ENCODE measurements at places on chromosomes 6 and 20. TPM values are rescaled to one million over a fixed set of nuclear protein-coding genes. Genes with fewer than 3 reads are reported as not detected.
A peak's percentile ranks its signal among the peaks of the same experiment; 100 is the strongest.

The GGTLC1 gene
- polyA plus RNA-seq: 0.16 TPM

The SLC16A10 gene
- 22.4 TPM for polyA plus RNA-seq

The EPB41L1 gene
- 27.5 TPM for polyA plus RNA-seq

The CCR6 gene
- polyA plus RNA-seq: 5.9 TPM

The NFKBIL1 gene
- polyA plus RNA-seq: 23.4 TPM

The LAMA4 gene
- 57.6 TPM for polyA plus RNA-seq

The TRIM40 gene
- 6.6 TPM for polyA plus RNA-seq

The XKR7 gene
- 0.81 TPM for polyA plus RNA-seq

DNA sequence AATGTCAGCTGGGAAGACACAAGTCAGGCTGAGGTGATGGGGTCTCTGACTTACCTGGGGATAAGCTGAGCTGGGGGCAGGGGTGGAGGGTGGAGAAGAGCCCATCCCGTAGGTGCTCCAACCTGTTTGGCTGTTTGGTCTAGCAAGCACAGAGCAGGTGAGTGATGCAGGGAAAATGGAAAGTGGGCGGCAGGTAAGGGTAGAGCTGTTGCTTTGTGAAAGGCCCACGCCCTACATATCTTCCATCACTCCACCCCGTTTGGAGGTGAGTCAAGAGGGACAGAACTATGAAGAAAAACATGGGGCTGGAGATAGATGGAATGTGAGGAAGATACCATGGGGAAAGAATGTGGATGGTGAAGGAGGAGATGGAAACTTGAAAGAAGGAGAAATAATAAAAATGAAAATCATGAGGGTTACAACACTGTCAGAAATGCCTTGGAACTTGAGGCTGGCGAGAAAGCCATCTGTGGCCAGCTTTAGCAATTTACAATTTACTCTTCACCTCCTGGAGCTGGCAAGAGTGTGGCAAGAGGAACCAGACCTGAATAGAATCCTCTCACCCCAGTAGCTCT is 1.3 kb downstream of the LY6G6C start:
- no peaks in the 10 kb centered on the region for H3K27me3 ChIP-seq
- no peak overlapping the region for H3K27ac ChIP-seq
- no peak overlapping the region for H3K4me3 ChIP-seq

DNA sequence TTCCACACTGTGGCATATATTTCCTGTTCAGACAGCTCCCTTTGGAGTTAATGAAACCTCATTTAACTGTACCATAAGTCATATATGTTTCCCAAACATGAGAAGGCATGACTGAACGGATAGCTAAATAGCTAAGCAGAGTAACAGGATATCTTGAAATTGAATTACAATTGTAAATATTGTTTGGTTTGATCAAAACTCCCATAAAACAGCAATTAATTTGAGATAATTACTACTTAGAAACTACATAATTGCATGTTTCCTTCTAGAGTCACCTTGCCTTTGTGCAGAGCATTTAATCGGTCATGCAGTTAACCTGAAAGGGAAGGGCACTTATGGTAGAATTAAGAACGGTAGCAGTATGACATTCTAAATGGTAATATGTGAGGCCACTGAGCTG is 179.0 kb upstream of the MAP3K7 start:
- DNase-seq: no peak
- no peaks in the 10 kb centered on the region for H3K27me3 ChIP-seq
- H3K4me1 ChIP-seq: no peaks in the 10 kb centered on the region
- H3K36me3 ChIP-seq: no peaks in the 10 kb centered on the region
- H3K27ac ChIP-seq: no peak overlapping the region

DNA sequence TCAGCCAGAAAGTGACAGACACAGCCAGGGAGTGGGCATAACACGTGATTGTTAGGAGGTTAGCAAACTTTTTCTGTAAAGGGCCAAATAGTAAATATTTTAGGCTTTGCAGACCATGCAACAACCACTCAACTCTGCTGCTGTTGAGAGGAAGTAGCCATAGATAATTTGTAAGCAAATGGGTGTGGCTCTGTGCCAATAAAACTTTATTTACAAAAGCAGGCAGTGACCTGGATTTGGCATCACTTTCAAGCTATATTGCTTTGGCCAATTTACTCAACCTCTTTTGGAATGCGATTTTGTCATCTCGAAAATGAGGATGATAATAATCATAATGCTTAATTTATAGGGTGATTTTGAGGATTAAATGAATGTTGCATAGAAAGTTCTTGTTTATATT is 152.6 kb downstream of the TSHZ2 start:
- no peak overlapping the region for H3K4me3 ChIP-seq
- H3K4me1 ChIP-seq: no peaks in the 10 kb centered on the region

DNA sequence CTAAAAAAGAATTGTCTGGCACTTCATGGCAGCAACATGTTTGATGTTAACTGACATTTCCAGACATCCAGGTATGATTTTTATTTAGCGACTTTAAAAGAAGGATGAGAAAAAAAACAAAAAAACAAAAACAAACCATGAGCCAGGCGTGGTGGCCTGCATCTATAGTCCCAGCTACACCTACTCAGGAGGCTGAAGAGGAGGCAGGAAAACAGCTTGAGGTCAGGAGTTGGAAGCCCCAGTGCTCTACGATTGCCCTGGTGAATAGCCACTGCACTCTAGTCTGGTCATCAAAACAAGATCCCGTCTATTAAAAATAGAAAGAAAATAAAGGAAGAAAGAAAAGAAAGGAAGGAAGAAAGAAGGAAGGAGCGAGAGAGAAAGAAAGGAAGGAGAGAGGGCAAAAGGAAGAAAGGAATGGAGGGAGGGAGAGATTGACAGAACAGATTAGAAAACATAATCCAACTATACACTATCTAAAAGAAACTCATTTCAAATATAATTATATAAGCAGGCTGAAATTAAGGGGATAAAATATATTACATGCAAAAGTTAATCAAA is 141.6 kb downstream of the TRIM27 start:
- no peaks in the 10 kb centered on the region for H3K36me3 ChIP-seq
- peaks cover 90% of the 10 kb centered on the region for H3K27me3 ChIP-seq
- no peak for DNase-seq
- H3K27ac ChIP-seq: no peak overlapping the region
- H3K4me3 ChIP-seq: no peak overlapping the region

DNA sequence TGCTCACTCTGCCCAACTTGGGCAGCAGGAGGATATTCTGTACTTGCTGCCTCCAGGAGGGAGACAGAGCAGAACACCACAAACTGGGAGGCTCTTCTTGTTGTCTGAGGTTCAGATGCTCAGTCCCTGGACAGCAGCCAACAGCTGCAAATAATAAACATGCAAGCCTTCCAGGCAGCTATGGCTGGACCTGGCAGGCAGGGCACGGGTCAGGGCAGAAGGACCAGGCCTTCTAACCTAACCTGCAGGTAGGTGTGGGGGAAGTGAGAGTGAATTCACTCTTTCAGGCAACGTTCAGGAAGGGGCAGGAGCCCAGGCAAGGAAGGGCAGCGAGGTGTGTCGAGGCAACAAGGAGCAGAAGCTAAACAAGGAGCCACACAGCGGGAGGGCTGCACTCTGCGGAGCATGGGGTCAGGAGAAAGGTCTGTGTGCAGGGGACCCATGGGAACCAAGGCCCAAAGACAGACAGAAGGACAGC is 31.5 kb downstream of the NINL start:
- no peaks in the 10 kb centered on the region for H3K27me3 ChIP-seq
- H3K4me1 ChIP-seq: peaks cover 18% of the 10 kb centered on the region
- H3K27ac ChIP-seq: no peak overlapping the region
- no peaks in the 10 kb centered on the region for H3K36me3 ChIP-seq

DNA sequence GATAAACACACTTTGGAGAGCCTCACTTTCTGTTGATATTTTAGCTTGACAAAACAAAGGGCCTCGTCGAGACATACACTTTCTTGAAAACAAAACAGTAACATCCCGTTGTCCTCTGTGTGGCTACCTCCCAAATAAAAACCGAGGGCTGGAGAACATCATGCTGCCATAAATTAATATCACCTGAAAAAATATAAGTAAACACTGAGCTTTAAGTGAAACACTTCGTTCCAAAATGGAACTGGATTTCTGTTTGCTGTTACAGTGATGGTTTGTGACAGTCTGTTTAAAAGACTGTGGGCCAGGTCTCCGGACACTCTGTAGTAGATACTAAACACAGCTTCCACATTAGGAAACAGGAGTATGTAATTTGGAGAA is 187.2 kb downstream of the SMOC2 start:
- H3K36me3 ChIP-seq: no peaks in the 10 kb centered on the region
- H3K27ac ChIP-seq: no peak overlapping the region
- H3K27me3 ChIP-seq: peaks cover 9% of the 10 kb centered on the region
- DNase-seq: no peak

GRCh38 chr6:130931683-130932082 is 104.5 kb downstream of the SMLR1 start:
- no peak for DNase-seq
- peaks cover 5% of the 10 kb centered on the region for H3K4me1 ChIP-seq
- H3K27me3 ChIP-seq: no peaks in the 10 kb centered on the region
- H3K4me3 ChIP-seq: no peak overlapping the region

- no peak overlapping the region for H3K4me3 ChIP-seq
- peaks cover 15% of the 10 kb centered on the region for H3K4me1 ChIP-seq
- no peak overlapping the region for H3K27ac ChIP-seq
- H3K36me3 ChIP-seq: no peaks in the 10 kb centered on the region
- DNase-seq: peak; percentile 45
These were observed 66.5 kb upstream of the IER3 start for GRCh38 chr6:30810813-30811339.

DNA sequence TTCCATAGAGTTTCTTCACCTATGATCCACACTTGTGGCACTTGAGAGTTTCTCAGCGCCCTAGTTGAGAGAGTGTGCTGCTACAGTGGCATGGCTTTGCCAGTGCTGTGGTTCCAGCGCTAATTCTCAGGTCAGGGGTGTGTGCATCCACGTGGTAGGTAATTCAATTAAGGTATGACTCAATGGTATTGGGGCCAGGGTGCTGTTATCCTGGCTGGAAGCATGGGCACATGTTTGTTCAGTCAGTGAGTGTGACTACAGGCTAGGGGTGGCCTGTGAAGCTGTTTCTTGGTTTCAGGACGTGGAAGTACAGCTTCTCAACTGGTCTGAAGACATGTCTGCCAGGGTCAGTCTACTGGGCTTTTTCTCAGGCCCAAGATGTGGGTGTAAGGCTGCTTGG is 3.0 kb upstream of the SEMG2 start:
- H3K27ac ChIP-seq: no peak overlapping the region
- no peaks in the 10 kb centered on the region for H3K36me3 ChIP-seq
- no peak overlapping the region for H3K4me3 ChIP-seq
- H3K4me1 ChIP-seq: no peaks in the 10 kb centered on the region
- no peak for DNase-seq
- peaks cover 4% of the 10 kb centered on the region for H3K27me3 ChIP-seq

DNA sequence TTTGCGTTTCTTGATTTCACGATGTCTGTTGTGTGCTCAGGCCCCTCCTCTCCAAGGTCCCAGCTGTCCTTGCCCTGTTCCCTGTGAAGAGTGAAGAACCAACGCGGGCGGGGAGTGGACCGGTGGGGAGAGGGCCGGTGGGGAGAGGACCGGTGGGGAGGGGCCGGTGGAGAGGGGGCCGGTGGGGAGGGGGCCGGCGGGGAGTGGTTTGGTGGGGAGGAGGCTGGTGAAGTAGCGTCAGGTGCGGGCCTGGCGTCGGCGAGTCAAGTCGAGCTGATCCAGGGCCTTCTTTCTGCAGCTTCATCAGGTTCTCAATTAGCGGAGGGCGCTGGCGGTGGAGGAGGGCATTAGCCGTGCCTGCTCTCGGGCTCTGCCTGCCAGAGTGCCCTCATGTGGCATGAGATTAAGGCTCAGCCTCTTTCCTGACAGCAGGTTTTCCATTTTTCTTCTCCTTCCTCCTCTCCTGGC is 21.2 kb upstream of the BHLHE23 start:
- DNase-seq: no peak
- no peak overlapping the region for H3K27ac ChIP-seq
- peaks cover 86% of the 10 kb centered on the region for H3K27me3 ChIP-seq
- H3K4me3 ChIP-seq: no peak overlapping the region
- H3K36me3 ChIP-seq: no peaks in the 10 kb centered on the region

- no peaks in the 10 kb centered on the region for H3K27me3 ChIP-seq
- no peak overlapping the region for H3K27ac ChIP-seq
- no peak for DNase-seq
- H3K36me3 ChIP-seq: peaks cover 2% of the 10 kb centered on the region
- H3K4me1 ChIP-seq: no peaks in the 10 kb centered on the region
These were observed 175.9 kb upstream of the SCGN start for GRCh38 chr6:25476126-25476525.

DNA sequence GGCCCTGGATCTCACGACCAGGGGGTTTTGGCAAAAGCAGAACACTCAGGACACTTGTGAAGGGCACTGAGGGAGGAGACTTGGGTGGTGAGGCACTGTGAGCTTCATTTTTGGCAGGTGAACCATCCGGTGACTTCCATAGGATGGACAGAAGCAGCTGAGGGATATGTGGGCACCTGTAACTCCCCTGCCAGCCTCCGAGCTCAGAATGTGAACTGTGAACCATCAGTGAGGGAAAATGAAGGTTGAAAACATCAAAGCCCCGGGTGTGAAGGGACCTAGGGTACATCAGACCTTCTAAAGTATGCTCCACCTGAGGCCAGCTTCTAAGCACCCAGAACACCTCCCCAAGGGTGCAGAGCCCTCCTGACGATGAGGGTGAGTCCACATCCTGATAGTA is 53.2 kb downstream of the FAXC start:
- no peaks in the 10 kb centered on the region for H3K36me3 ChIP-seq
- no peaks in the 10 kb centered on the region for H3K27me3 ChIP-seq
- H3K27ac ChIP-seq: no peak overlapping the region
- DNase-seq: no peak

- DNase-seq: no peak
- no peaks in the 10 kb centered on the region for H3K4me1 ChIP-seq
- no peak overlapping the region for H3K27ac ChIP-seq
- H3K36me3 ChIP-seq: no peaks in the 10 kb centered on the region
These were observed 227.7 kb downstream of the MEI4 start for GRCh38 chr6:77880501-77880900.

DNA sequence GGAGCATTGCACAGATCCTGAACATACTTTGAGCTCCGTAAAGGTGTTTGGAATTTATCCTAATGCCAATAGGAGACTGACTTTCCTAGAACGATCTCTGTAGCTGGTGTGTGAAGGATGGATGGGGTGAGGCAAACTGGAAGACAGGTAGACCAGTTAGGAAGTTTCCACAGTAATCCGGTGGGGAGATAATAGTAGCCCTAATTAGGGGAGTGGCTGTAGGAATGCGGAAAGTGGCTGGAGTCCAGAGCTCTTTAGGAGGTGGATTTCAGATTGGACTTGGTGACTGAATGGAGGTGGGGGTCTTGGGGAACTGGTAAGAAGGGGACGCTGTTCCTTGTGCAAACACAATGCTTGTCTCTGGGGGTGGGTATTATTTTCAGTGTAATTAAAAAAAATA is 146.3 kb downstream of the SOX4 start:
- no peak overlapping the region for H3K27ac ChIP-seq
- no peaks in the 10 kb centered on the region for H3K4me1 ChIP-seq
- H3K27me3 ChIP-seq: no peaks in the 10 kb centered on the region
- H3K4me3 ChIP-seq: no peak overlapping the region
- no peak for DNase-seq
- no peaks in the 10 kb centered on the region for H3K36me3 ChIP-seq

All from large intestine (tissue), 12 donors.